NCI-H2107 (cell line): ENCODE measurements at places on chromosomes 11 and 22.

- no peak for DNase-seq
Measured at GRCh38 chr11:44784436-44784760, 57.6 kb downstream of the TSPAN18 start.

GRCh38 chr22:29609139-29609538, 5.7 kb downstream of the NF2 start:
- no peak for DNase-seq

DNA sequence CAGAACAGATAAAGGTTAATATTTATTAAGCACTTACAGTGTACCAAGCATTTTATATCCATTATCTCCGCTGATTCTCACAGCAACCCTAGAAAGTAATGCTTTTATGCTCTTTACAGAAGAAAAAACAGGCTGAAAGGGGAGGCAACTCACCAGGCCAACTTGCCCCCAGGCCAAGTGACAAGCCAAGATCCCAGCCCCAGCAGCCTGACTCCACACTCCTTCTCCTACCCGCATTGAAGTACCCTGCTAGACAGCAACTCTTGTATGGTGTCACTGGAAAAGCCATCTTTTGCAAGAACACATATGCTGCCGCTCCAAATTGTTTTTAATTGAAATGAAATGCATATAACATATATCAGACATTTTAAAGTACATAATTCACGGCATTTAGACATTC, 25.6 kb downstream of the SMCO4 start:
- no peak for DNase-seq

- DNase-seq, result no peak
Measured at GRCh38 chr22:31246687-31247086, 34.6 kb downstream of the LIMK2 start.

DNA sequence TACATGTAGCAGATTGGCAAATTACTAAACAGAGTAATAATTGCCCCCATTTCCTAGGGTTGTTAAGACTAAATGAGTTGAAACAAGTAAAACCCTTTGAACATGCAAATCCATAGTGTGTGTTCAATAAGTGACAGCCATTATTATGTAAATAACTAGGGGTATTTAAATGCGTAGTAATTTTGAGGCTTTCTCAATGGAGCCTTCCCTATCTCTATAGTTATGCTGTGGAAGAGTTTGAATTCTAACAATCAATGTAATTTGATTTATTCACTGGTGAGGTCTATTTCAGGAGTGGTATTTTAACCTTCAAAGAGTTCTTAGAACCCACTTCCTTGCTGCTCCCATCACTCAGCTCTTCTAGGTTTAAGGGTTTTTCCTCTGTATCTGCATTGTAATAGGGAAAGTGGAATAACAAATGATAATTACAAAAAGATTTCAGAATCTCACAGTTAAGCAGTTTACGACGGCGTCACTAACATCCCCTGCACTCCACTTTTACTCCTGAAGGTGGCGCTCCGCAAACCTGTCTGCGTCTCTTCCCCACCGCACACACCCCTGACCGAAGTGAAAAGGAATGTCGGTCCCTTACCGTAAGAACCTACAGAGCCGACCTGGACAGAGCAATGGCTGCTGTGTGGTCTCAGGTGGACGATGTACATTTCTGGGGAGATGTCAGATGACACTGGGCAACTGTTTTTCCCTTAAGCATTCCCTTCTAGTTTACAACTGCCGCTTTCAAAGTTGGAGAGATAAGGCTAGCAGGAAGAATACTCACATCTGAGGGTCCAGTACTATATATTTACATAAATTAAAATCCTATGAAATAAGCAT, 80.8 kb downstream of the ZC3H12C start:
- DNase-seq, result no peak

DNA sequence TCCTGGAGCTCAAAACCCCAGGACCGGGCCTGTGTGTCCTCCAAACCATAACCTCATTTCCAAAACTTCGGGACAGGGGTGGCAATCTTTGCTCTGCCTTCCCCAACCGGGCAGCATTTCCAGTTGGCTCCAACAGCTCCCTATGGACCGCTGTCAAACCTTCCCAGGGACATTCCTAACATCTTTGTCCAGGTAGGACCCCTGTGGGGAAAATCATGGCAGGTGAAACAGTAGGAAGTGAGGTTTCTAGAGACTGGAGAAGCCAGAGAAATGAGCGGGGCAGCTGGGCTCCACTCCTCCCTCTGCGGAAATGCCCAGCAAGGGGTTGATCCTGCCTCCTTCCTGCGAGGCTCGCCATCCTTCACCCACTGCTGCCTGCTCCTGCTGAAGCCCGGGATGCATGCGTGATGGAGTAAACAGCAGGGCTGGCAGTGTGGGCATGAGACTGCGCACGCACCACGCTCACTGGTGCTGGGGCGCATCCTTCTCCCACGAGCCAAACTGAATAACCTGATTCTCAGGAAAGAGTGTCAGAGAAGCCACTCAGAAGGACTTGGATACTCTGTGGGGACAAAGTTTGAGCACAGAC, 136.4 kb downstream of the BUD13 start:
- DNase-seq, result no peak

DNA sequence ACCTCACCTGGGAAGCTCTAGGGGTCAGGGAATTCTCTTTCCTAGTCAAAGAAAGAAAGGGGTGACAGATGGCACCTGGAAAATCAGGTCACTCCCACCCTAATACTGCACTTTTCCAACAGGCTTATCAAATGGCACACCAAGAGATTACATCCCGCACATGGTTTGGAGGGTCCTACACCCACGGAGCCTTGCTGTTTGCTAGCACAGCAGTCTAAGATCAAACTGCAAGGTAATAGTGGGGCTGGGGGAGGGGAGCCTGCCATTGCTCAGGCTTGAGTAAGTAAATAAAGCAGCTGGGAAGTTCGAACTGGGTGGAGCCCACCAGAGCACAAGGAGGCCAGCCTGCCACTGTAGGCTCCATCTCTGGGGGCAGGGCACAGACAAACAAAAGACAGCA, 2830.6 kb upstream of the OR11H1 start:
- DNase-seq, result no peak

DNA sequence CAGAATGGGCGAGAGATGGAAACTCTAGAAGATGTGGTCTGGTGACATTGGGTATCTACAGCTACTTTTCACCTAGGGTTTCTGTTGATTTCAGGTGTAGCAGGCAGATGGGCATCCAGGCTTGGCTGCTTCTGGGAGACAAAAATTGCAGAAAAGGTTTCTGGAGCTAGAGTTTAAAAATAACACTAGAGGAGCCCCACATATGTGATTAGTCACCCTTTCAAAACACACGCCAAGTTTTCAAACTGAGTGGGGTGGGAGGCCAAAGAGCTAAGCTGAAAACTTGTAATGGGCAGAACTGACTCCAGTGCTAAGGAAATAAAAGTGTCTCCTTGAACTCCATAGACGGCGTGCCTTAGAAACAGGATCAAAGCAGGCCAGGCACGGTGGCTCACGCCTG, 80.8 kb downstream of the GRK3 start:
- no peak for DNase-seq

DNA sequence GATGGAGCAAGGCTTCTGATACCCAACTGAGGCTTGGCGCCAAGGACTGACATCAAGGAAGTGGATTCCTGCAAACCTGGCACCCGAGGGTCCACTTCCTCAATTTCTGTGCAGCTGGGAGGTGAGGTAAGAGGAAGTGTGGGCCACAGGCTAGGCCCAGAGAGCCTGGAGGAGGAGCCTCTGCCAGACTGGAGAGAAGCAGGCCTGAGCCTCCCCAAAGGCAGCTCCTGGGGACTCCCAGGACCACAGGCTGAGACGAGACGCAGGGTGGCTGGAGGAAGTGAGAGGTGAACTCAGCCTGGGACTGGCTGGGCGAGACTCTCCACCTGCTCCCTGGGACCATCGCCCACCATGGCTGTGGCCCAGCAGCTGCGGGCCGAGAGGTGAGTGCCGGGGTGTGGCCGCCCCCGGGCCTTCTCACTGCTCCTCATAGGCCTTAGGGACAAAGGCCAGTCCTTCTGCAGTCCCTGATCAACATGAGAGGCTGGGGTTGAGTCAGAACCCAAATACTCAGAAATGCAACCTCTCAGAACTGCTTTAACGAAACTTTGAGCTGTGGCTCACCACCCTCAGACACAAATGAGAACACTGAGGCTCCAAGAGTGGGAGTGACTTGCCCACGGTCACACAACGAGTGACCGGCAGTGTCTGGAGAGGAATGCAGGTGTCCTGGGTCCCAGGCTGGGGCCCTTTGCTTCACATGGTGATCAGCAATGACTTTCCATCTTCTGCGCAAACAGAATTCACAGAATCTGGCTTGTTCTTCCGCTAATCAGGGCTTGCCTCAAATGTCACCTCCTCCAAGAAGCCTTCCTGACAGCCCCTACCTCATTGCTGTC, at the start of gene NCF4:
Gene NCF4 (plus strand): TSS at position 186 of the 839 bp plus-strand sequence. CDS start 166 bp downstream, at position 352.
- DNase-seq, result no peak

GRCh38 chr11:73425108-73425507, 48.9 kb downstream of the RELT start:
- DNase-seq, result no peak
